Esophagus mucosa (tissue), 1 donor: ENCODE measurements at places on chromosomes 16 and 17. TPM values are rescaled to one million over a fixed set of nuclear protein-coding genes. Genes with fewer than 3 reads are reported as not detected.

- no peak for ATAC-seq
Measured at GRCh38 chr16:67269766-67270165, 9.6 kb upstream of the PLEKHG4 start.

STAT5B gene
- 18.1 TPM for total RNA-seq

SNF8 gene
- 65.2 TPM for total RNA-seq

SPAG9 gene
- 40.4 TPM for total RNA-seq
